Stimulated activated CD4-positive, alpha-beta T cell treated with anti-CD3 and anti-CD28 coated beads, Interleukin-12 subunit alpha, Interleukin-12 subunit beta, amount 100 ng/mL, for 24 hours (primary cell): ENCODE measurements at places on chromosomes 4 and X.

DNA sequence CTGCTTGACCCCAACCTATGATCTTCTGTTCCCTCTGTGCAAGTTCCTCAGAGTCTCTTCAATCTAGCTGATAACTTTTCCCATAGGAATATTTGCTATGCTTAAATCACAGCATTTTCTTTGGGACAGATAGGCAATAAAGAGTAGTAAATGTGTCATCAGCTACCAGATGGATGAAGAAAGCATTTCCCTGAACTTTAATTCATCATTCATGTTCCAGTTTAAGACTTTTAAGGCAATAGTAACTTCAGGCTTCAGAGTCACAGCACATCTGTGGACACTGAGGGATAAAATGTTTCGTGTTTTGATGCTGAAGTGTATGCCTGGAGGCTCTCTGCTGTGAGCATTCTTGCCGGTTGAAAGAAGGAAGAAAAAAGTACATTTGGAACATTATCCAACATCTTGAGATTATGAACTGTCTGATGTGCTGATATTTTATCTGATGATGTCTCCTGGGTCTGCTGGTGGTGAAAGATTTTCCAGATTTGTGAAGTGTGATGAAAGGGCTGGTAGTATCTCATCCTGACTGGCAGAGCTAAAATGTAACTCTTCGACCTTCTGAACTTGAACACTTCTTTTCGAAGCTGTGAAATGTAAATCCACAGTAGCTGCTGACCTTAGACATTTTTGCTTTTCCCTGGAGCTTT lies 133.7 kb downstream of the DCLK2 start:
- DNase-seq = no peak

DNA sequence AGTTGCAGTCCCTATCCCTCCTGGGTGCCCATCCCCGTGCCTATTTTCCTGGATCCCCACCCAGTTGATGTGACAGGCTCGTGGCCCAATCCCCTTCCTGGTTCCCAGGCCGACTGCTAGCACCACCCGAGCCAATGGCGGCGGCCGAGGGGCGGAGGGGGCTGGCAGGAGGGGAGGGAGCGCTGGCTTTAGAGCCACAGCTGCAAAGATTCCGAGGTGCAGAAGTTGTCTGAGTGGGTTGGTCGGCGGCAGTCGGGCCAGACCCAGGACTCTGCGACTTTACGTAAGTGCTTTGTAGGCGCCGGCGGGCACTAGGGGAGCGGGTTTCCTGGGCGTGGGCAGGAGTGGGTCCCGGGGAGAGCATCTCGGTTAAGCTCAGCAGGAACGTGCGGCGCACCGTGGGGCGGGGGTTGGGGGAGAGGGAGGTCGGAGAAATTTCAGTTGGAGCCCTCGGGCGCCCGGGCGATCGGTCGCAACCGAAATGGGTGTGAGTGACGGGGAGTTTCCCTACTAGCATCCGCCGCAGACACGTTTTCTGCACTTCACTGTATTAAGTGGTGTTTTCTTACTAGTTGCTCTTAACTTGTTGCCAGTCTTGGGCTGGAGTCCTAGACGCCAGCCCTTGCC lies at the start of gene PLS3:
PLS3 (plus strand) TSS at position 197 of the 627 bp plus-strand sequence. CDS start 49,077 bp downstream, outside the sequence.
- DNase-seq = peak; percentile 1

GRCh38 chr4:98098764-98099163 lies 44.5 kb downstream of the STPG2 start:
- DNase-seq = no peak

DNA sequence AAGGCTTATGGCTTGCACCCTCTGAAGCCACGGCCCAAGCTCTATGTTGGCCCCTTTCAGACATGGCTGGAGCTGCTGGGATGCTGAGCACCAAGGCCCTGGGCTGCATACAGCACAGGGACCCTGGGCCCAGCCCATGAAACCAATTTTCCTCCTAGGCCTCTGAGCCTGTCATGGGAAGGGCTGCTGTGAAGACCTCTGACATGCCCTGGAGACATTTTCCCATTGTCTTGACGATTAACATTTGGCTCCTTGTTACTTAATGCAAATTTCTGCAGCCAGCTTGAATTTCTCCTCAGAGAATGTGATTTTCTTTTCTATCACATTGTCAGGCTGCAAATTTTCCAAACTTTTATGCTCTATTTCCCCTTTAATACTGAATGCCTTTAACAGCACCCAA lies 844.7 kb downstream of the PCDH18 start:
- no peak for DNase-seq

- no peak for DNase-seq
These were observed 280.8 kb upstream of the NOCT start for GRCh38 chr4:138734746-138735145.

- DNase-seq = no peak
These were observed 8.0 kb downstream of the MAN2B2 start for GRCh38 chr4:6582889-6583490.

DNA sequence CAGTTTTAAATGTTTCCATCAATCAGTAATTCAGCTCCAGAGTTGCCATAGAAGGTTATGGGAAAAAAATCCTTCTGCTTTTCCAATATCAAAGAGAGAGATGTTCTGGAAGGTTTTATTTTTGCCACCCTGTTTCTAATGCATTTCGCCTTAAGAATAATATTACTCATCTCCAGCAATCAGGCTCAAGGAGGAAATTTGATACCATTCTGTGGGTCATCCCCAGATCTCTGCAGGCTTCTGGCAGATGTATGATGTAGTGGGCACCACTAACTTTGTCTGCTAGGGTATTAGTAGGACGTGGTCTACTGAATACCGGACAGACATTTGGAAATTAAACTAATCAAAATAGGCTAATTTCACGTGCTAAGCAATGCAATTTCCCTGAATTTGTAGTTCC lies 645.4 kb upstream of the TENM3 start:
- no peak for DNase-seq

DNA sequence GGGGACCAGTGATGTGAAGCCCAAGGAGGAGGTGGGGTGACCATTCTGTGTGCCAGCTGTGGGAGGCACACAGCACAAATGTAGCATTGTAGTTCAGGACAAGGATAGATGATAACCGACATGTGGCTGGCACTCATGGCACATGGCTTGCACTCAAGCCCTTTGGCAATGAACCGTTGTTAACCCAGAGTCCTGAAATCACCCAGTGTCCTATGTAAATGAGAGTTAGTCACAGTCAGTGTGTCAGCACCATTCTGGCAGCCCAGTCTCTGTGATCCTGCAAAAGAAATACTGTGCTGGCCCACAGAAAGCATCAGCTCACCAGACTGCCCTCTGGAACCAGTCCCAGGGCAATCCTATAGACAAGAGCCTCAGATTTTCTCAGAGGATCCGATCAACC lies 339.3 kb downstream of the MID1IP1 start:
- no peak for DNase-seq

DNA sequence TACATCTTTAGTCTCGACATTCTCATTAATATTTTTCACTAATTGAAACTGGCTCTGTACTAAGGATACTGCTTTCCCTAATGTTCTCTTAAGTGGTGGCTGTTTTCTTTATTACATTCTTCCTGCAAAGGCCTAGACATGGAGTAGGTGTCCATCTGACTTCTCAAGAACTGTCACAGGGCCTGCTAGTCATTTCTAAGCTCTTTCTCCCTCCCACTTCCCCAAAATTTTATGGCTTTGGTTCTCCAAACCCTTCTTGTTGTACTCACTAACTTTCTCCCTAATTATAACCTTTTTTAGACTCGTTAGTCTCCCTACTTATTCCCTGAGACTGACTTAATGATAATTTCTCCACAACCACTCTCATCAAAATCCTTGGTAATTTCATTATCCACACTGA lies 133.3 kb downstream of the SPOCK3 start:
- no peak for DNase-seq

DNA sequence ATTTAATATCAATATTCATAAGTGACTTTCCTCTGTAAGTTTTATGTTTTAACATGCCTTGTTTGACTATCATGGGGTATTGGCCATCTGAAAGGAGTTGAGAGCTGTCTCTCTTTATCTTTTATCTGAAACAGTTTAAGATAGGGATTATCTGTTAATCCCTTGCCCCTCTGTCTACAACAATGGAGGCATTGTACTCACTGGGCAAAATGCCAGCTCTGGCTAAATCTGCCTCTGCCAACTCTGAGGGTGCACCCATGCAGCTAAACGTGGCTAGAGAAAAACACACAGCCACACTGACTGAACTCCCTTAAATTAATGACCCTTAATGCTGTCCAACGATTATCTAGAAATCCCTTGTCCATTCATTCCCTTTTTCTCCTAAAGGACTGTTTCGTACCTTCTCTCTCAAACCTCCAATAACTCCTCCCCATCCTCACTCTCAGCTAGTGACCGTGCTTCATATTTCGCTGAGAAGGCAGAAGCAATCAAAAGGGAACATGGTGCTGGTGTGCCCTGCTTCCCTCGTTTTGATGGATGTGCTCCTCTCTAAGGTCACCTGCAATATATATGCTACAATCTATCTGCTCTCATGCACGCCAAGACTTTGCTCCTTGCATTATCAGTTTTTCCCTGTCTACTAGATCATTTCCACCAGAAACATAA lies 10.3 kb downstream of the PHKA2 start:
- DNase-seq = no peak

DNA sequence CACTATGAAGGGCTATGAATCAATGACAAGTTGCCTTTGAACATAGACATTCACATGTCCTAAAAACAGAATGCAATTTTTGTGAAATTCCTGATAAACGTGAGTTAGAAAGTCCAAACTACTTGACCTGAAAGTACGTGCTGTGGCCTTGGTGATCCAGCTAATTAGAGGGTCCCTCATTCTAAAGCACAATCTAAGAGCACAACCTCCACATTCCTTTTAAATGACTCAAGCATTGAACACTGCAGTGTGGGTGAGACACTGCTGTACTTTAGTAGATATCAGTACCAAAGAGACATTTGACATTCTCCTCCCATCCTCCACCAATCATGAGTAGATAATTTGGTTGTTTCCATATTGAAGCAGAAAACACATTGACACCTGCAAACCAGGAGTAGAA lies 73.5 kb downstream of the FAM47B start:
- DNase-seq = no peak

DNA sequence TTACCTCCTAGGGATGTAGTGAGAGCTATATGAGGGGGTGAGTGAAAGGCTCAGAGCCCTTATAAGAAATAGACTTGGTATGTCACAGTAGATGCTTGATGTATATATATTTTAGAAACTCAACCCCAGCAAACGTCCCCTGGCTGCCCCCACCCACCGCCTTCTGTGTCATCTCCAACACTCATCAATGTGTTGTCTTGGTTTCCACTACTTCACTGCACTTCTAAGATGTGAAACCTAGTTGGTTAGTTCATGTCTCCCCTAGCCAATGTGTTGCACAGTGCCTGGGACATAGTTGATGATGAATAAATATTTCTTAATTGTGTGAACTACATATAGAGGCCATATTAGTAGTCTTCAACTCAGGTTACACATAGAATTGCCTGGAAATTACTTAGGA lies 4.4 kb downstream of the FGFBP2 start:
- no peak for DNase-seq
